ENCODE measurements at places on chromosomes 5 and 9.
A peak's percentile ranks its signal among the peaks of the same experiment; 100 is the strongest.

GRCh38 chr5:177325868-177326381 is 14.2 kb upstream of the MXD3 start:
- no peak for DNase-seq

- DNase-seq, result no peak
These were observed 52.4 kb downstream of the MEF2C start for GRCh38 chr5:88830567-88830966.

DNA sequence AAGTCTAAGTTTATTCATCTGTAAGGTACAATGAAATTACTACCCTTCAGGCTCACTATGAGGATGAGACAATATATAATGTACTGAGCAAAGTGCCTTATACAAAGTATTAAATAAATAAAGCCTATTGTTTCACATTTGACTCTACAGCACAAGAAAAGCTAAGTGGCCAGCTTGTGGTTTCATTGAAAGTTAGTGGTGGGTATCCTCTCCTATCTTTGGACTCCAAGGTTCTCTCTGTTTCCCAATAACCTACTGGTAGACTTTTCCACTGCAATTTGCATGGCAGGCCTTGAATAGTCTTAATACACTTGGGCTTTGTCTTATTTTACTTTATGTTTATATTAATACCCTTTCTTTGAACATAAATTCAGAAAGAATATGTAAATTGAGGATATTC is 262.7 kb downstream of the DEPDC1B start:
- DNase-seq, result no peak

DNA sequence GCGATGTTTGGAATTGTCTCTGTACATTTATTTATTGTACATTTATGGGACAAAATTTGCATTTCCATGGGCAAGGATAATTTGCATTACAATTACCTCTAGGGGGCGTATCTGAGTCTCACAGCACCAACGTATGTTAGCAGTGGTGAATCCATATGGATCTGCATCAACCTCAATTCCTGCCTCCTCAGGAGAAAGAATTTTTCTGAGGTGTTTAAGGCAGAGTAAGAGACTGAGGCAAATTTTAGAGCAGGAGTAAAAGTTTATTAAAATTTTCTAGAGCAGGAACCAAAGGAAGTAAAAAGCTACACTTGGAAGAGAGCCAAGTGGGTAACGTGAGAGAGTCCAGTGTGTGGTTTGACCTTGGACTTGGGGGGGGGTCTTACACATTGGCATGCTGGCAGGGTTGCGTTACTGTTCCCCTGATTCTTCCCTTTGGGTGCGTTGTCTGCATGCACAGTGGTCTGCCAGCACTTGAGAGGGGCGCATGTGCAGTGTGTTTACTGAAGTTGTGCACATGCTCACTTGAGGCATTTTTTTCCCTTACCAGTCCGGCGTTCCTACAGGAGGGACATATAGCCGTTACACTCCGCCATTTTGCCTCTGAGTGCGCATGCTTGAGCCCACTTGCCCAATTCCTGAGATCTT is 21.0 kb upstream of the RAB14 start:
- peak; percentile 38 for DNase-seq

Data from AG20443 (cell line).